Ureter (tissue), 1 donor: ENCODE measurements at places on chromosomes 1 and 21. TPM values are rescaled to one million over a fixed set of nuclear protein-coding genes. Genes with fewer than 3 reads are reported as not detected.

Gene HSD3B2
- total RNA-seq = not detected

Gene MOB3C
- total RNA-seq = 27.9 TPM

Gene S1PR1
- total RNA-seq = 38.7 TPM

Gene CHIA
- total RNA-seq = not detected

Gene TSPEAR
- 0.10 TPM for total RNA-seq

Gene COL24A1
- total RNA-seq = 5.8 TPM

Gene AGBL4
- total RNA-seq = 0.21 TPM

Gene MYOC
- 0.75 TPM for total RNA-seq

Gene ITLN1
- total RNA-seq = 16.8 TPM
